Lung (tissue), 17 donors: ENCODE measurements at places on chromosomes 3 and 15. TPM values are rescaled to one million over a fixed set of nuclear protein-coding genes. Genes with fewer than 3 reads are reported as not detected.

ISLR gene
- polyA plus RNA-seq = 13.8 TPM

ANKDD1A gene
- 3.4 TPM for polyA plus RNA-seq

SPG11 gene
- polyA plus RNA-seq = 42.0 TPM

ARL6IP5 gene
- polyA plus RNA-seq = 126 TPM

GADL1 gene
- polyA plus RNA-seq = 0.01 TPM

LOXL1 gene
- 15.5 TPM for polyA plus RNA-seq

AADACL2 gene
- 0.14 TPM for polyA plus RNA-seq

GOLGA8S gene
- polyA plus RNA-seq = 0.20 TPM

SKOR1 gene
- polyA plus RNA-seq = 0.43 TPM

VPS8 gene
- 22.2 TPM for polyA plus RNA-seq

CCNB2 gene
- polyA plus RNA-seq = 2.4 TPM

NRROS gene
- 6.6 TPM for polyA plus RNA-seq

ZNF148 gene
- 3.5 TPM for polyA plus RNA-seq

THSD4 gene
- 6.0 TPM for polyA plus RNA-seq

CAMK2N2 gene
- 0.03 TPM for polyA plus RNA-seq

SUCNR1 gene
- polyA plus RNA-seq = 1.7 TPM

COL8A1 gene
- 19.5 TPM for polyA plus RNA-seq

DNA sequence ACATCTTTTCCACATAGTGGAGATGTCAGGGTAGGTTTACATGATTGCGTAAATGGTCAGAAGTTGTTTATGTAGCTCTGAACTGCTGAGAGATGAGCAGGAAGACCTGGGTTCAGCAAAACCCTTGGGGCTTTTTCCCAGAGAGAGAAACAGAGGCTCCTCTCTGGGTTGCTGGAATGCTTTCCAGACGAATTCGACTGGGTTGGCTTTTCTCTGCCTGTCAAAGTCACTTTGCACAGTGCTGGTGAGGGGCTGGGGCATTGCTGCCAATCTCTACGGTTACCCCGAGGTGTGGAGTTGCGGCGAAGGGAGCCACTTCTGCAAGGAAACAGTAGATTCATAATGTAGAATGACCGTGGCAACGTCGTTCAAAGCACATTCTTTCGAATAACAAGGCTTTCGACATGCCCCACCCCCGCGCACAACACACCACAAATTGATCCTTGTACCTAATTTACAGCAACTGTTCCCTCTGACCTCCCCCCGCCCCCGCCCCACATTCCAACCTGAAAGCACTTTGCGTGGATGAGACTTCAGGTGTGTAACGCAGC, 950 bp upstream of the CNTN4 start:
- DNase-seq = peak; percentile 23

GRCh38 chr15:48190932-48191573, 412 bp upstream of the CTXN2 start:
- DNase-seq = peak; percentile 91

DNA sequence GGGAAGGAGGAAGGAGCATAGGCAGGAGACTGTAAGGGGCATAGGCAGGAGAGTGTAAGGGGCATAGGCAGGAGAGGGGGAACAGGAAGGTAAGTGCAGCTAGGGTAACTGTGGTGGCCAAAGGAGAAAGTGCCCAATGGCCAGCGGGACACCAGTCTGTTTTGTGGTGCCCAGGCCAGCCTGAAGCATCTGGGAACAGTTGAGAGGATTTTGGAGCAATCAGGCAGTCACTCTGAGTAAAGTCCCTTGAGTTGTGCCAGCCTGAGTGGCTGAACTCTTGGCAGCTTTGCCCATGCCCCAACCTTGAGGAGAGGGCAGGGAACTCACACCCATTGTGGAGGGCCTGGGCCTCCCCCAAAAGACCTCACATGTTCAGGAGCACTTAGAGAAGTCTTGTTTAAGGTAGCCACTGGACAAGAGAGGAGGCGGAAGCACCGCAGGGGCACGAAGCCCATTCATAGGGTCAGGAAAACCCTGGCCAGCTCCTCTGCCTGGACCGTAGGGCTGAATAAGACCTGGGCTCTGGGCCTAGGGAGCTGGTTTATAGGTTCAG, 3.5 kb upstream of the TGM5 start:
- no peak for DNase-seq

GRCh38 chr3:158333736-158334135, 223.8 kb downstream of the RSRC1 start:
- DNase-seq = no peak

DNA sequence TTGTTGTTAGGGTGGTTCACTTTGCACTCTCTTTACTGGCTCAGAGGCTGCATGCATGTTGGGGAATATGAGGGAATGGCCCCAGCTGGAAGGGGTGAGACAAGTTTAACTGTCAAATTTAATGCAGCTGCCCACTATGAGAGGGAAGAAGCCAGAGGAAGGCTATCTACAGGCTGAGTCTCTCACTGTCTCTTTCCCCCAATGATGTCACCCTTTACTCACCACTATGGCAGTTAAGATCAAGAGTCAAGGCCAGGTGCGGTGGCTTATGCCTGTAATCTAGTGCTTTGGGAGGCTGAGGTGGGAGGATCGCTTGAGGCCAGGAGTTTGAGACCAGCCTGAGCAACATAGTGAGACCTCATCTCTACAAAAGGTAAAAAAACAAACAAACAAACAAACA, 12.2 kb upstream of the RBMS3 start:
- no peak for DNase-seq

DNA sequence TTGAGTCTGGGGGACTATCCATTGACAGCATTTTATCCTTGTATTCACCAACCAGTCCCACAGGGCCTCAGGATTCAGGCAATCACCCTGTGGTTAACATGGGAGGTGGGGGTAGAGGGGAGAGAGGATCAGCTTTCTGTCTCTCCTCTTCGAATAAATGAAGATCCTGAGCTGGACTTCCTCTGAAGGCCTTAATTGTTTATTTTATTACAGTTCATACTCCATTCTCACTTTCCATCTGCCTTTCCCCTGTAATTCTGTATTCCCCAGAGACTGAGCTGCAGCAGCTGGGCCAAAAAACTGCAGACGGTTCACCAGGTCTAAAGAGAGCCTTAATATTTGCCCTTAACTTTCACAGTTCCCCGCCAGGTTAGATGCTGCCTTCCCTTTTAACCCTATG, 11.9 kb downstream of the TAGLN3 start:
- DNase-seq = no peak

DNA sequence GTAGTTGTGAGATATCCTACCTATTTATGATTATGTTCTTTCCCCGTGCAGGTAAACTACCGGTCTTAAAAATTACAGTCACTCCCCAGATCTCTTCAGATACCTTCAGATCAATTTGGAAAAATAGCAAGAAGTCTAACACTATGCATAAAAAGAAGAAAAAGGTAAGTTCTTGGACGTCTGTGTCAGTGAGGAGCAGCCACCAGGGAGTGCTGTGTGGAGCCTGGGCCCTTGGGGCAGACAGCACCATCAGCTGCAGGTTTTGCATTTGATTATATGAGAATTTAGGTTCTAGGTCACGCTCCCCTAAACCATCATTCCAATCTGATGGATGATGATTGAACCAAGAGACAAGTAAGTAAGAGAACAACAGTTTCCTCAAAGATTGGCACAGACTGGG, 8.9 kb upstream of the RNF7 start:
- no peak for DNase-seq

GRCh38 chr3:144585408-144585807, 613.8 kb downstream of the DIPK2A start:
- DNase-seq = no peak

- DNase-seq = no peak
Measured at GRCh38 chr3:179272385-179272784, 21.5 kb upstream of the KCNMB3 start.

- peak; percentile 78 for DNase-seq
Measured at GRCh38 chr3:5122741-5123706, 932 bp downstream of the ARL8B start.

DNA sequence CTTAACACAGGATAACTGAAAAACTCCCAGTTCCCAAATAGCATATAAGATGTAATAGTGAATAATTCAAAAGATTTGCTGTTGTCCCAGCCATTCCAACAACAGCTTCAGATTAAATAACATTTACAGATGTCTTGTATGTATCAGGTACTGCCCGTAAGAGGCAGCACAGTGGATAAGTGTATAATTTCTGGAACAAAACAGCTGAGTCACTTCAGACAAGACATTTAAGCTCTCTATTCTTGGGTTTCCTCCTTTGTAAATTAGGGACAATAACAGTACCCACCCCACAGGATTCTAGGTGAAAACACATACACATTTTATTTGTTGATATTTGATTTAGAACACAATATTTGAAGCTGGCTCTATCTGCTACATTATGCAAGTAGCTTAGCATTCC, 2.6 kb upstream of the WWTR1 start:
- no peak for DNase-seq

DNA sequence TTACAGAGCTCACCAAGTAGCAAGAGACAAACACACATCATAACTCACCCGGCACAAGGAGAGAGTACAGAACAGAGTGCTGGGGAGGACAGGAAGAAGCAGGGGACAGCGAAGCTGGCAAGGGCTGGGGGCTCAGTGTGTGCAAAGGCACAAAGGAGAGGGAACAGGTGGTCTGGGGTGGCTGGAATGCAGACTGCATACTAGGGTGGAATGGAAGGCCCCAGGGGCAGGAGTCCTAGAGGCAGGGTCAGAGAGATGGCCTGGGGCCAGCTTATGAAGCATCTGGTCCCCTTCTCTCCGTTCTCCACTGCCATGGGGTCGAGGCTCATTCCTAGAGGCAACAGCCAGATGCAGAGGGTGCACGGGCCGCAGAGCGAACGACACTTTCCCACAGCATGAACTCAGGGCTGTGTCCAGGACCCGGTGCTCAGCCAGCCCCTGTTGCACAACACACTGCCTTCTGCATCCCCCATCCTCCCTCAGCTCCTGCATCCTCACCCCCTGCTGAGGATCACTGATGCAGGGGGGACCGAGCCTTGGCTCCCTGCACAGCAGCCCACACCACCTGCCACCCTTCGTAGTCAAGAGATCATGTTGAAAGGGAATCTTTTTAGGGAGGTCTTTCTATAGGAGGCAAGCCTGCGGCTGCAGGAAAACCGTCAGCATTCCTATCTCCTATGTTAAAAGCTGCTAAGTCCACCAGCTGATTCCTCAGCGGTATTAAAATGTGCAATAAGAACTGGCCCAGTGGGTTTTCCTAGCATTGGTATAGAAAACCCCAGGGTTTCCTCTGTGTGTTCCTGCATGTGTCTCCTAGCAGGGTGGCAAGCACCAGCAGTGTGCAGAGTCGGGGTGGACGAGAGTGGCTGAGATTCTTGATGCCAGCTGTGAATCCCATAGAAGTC, 293.5 kb downstream of the UACA start:
- no peak for DNase-seq

DNA sequence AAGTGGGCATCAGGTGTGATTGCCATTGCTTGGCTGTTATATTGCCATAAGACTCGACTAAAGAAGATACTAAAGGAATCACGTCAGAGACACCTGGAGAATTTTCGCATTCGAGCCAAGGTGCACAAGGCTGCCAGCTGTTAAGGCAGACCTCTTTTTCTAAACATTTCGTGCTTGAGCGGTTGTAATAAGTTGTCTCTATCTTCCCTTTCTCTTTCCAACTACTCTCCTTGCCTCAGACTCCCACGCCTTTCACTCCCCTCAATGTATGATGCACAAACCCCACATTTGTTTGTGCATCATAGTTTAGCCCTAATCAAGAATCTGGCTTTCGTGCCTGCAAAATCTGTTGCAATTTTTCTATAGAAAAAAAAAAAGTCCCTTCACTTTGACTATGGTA, 118.0 kb downstream of the IQCH start:
- no peak for DNase-seq

GRCh38 chr3:39075910-39076309, 24.1 kb downstream of the WDR48 start:
- no peak for DNase-seq

DNA sequence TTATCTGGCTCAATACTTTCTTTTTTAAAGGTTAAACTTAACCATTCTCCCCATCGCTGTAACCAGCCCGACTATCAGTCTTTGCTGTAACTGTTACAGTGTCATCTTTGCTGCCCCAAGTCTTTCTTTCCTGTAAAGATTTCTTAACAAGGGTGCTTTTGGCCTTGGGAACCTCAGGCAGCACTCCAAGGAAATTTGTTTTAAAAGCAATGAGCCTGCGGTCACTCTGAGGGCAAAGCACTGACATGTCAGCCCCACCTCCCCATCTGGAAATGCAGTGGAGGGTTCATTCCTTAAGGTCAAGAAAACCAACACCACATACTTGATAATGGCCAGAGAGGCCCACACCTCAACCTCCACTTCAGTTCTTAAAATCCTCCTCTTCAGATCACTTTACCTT, 3.2 kb downstream of the TRANK1 start:
- DNase-seq = no peak

GRCh38 chr3:195867631-195868335, 40.6 kb downstream of the TNK2 start:
- DNase-seq = no peak

DNA sequence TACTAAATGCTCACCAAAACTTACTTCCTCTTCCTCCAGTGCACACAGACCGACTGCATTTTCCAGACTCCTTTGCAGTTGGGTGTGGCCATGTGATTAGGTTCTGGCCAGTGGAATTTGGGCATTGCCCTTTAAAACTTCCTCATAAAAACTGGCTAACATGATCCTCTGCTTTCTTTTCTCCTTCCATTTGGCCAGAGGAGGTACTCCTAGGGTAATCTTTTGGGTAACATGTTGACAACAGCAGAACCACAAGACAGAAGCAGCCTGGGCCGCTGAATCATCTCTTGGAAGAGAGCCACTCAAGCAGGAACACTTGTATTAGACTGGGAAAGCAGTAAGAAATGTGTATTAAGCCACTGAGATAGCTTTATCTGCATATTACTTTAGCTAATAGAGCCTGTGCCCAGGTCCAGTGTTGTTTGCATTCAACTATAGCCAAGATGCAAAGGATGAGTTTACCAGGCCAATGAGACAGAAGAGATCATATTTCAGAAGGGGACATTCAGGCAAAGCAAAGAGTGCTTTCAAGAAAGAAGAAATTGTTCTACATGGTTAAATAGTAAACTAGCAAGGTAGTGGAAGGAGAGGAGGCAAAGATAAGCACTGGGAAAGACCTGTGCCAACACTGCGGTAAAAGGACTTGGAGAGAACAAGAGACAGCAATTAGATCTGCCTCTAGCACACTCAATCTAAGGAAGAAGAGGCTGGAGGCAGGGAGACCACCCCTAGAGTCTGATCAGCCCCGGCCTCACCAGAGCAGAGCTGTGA, 79.8 kb downstream of the PLCH1 start:
- no peak for DNase-seq

DNA sequence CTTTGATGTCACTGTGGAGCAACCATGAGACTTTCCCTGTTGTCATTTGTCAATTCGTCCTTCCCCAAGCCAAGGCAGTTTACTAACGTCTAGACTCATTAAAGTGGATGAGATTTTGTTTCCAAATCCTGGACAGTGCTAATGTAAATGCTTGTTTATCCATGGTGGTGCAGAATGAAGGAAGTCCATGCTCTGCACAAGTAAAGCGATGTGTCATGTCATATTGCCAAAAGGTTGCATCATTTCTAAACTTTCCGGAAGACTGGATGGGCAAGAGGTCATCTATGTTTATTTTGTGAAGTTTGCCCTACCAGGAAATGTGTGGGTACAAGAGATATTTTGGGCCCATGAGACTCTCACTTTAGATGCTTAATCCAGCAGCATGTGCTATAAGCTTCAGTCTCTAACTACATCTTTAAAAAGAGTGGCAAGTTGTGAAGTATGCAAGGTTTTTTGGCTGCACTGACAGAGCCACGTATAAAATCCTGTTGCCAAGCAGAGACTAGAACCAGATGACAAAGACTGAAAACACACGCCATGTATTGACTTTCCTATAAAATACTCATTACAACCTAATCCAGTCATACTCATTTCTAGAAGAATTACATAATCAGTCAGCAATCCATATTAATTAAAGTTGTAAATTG, 72.1 kb upstream of the FNDC3B start:
- peak; percentile 24 for DNase-seq

GRCh38 chr3:136069933-136070332, 104.4 kb downstream of the PPP2R3A start:
- DNase-seq = no peak

GRCh38 chr3:119898478-119899191, 116.7 kb downstream of the NR1I2 start:
- no peak for DNase-seq
